CD4-positive, alpha-beta T cell treated with Interleukin-17A for 4 hours (primary cell): ENCODE measurements at places on chromosomes 3 and 15.

GRCh38 chr3:102745881-102746280, 311.1 kb downstream of the ZPLD1 start:
- DNase-seq, result no peak

DNA sequence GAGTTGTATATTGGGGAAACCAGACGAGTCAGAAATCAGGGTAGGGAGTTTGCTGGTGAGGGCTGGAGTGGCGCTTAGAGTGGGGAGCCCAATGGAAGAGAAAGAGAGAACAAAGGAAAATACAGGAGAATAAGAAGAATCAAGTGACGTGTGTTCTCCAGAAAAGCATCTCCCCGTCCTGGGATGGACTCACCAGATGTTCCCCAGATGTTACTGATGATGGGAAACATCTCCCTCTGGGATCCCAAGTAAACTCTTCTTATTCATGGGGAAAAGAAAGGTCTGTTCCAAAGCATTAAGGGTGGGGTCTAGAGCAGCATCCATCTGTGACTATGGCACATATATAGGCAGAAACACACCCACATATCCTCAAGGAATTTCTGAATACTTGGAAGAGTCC, 3.0 kb upstream of the CSRNP1 start:
- no peak for DNase-seq

- no peak for DNase-seq
These were observed 201.5 kb upstream of the IL12A start for GRCh38 chr3:159787178-159787574.

DNA sequence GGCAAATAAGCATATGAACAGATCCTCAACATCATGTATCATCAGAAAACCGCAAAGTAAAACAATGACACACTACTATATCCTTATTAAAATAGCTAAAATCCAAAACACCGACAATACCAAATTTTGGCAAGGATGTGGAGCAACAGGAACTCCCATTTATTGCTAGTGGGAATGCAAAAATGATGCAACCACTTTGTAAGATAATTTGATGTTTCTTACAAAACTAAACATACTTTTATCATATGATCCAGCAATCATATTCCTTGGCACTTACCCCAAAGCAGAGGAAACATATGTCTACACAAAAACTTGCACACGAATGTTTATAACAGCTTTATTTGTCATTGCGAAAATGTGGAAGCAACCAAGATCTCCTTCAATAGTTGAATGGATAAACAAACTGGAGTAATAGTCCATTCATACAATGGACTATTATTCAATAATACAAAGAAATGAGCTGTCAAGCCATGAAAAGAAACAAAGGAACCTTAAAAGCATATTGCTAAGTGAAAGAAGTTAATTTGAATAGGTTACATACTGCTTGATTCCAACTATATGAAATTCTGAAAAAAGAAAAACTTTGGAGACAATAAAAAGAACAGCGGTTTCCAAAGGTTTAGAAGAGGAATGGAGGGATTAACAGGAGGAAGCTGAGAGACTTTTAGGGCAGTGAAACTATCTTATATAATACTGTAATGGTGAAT, 172.0 kb downstream of the VPS13C start:
- no peak for DNase-seq

DNA sequence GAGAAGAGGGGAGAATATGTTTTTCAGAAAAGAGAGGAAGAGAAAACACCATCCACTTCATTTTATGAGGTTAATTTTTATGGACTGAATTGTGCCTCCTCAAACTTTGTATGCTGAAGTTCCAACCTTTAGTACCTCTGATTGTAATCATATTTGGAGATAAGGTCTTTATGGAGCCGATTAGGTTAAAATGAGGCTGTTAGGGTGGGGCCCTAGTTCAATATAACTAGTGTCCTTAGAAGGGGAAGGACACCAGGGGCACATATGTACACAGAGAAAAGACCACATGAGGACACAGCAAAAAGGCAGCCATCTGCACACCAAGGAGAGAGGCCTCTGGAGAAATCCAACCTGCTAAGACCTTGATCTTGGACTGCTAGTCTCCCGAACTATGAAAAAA, 38.9 kb upstream of the TCF12 start:
- no peak for DNase-seq

DNA sequence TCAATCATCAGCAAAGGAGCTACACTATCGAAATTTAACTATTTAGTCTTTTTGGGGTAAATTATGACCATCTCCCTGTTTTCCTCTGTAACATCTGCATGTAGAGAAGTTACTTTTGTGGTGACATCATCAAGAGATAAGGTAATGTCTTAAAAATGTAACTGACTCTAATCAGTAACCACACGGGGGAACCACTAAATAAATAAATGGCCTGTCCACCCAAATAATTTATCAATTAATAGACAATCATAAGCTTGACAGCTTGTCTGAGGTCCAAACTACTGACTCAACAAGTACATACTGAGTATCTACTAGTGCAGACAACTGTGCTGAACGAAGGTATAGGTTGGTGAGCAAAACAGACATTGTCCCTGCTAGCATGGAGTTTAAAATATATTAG, 219.3 kb downstream of the SLC9A9 start:
- no peak for DNase-seq
